ENCODE measurements at places on chromosomes 6 and 20.

DNA sequence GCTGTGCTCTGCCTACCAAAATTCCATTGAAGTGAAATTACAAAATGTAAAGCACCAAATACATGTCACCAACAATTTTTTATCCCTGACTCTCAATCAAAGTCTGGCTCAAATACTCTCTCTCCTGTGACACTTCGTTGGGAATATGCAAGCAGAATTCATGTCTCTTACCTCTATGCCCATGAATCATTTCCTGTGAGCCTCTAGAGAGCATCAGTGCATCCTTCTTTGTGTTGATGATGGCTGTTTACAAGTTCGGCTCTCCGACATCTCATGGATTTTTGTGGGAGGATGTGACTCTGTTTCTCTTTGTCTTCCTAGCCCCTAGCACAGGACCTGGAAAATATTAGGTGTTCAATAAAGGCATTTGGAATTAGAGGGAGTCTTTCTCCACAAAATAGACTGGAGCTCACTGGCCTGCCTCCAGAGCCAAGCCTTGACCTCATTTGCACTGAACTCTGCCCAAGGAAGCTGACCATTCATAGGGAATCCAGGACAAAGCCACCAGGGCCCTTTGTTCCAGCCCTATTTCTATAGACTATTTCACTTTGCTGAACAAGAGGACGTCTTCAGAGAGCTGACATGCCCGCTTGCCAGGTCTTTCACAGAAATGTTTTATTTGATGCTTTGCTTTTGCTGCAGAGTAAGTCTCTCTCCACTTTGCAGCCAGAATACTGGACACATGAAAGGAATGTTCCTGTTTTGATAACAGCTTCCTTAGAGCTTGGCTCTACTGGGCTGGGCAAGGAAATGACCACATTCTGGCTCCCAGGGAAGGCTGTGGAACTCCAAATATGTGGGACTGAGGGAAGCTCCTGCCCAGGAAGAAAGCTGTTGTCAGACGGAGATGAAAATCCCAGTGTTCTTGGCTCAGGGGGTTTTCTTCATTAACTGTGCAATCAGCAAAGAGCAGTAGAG lies 194.5 kb upstream of the CDYL start:
- no peak for DNase-seq

DNA sequence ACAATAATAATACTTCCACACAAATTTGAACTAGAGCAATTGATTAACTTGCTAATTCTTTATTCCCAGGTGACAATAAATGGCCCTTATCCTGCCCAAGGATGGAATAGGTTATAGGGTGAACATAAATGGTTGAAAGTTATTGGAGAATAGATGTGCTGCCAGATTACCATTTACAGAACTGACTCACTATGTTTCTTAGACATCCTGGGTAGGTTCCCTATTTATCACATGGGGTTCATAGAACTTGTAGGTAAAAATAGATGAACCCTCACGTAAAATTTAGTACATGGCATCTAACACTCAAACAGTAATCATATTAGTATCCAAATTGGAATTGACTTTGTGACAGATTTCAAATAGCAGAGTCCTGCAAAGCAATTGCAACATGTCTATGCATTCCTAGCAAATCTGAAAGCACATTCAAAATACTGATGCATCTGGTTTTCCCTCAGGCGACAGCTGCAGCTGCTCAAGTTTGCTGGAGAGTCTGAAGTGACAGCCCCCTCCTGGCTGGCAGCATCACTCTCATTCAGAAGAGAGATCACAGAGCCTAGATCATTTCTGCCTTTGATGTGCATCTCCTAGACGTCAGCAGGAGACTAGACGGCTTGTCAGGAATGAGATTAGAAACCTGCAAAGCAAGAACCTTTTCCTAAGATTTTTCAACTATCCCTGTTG lies 80.2 kb upstream of the RNF217 start:
- no peak for DNase-seq

- DNase-seq: no peak
Observed at GRCh38 chr6:170271771-170272314, 19.0 kb downstream of the DLL1 start.

DNA sequence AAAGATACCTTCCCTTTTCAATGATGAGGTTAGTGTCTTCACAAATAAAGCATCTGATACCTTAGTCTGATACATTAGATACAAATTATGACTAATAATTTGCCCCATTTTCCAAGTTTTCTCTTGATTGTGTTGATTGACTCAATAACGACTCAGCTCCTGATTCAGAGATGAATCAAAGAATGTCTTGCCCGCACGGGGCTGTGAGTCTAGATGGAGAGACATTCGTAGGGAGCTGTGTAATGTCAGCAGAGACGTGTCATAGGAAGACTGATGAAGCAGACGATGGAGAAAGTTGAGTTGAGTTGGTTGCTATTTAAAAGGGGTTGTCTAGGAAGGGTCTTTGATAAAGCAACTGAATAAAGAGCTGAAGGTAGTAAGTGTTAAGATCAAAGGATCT lies 78.2 kb downstream of the TSHZ2 start:
- no peak for DNase-seq

DNA sequence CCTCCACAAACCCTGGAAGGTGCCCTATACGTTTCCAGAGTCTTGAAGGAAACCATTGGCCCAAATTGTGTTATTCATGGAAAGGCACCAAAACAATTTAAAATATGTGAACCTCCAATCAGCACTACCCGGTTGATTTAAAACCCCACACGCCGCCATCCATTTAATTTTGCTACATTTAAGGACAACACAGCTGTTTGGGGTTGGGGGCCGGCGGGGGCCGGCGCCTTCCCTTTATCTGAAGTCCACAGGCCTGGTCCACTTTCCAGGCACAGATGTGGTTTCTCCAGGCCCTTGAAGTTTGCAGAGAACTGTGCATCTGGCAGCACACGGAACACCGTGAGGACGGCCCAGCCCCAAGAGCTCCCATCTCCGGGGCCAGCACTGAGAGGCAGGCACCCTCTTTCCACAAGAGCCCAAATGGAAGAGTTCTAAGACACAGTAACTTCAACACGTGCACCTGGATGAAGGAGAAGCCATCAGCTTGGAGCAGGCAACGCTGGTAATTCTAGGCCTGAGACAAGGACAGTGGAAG lies 16.8 kb upstream of the FRMD1 start:
- DNase-seq: no peak

DNA sequence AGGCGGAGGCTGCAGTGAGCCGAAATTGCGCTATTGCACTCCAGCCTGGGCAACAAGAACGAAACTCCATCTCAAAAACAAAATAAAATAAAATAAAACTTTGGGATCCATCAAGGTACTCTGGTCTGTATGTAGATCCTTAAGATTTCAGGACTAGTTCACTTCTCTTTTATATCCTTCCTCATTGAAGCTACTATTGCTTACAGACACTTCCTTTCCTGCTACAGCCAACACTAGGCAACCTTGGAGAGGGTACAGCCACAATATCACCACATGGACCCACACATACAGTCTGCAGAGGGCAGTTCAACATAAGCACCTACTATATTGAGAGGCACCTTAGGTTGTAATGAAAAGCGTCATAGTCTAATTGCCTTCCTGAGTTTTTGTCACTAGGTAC lies 113.3 kb downstream of the ATXN1 start:
- no peak for DNase-seq

DNA sequence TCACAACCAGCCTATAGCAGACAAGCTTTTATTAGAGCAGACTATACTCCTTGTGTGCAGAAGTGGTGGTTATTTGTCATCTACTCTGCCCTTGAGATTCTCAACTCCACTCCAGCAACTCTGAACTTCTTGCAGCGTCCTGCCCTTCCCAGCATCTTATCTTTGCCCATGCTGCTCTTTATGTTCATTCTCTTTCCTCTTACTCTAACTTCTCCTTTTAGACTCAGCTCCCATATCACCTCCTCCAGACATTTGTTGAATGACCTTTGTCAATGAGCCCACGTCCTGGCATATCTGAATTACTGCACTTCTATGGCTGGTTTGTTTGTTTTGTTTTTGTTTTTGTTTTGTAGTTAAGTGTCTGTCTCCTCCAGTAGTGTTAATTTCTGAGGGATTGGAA lies 81.2 kb downstream of the KCNQ5 start:
- DNase-seq: no peak

Measured in hypothalamus (tissue), 51 donors.